Temporal lobe (tissue), 4 donors: ENCODE measurements at places on chromosomes 5 and 9. TPM values are rescaled to one million over a fixed set of nuclear protein-coding genes. Genes with fewer than 3 reads are reported as not detected.

IRGM gene
- not detected for total RNA-seq

ELOVL7 gene
- total RNA-seq, result 3.9 TPM

ESM1 gene
- 0.49 TPM for total RNA-seq

TTC33 gene
- total RNA-seq, result 47.9 TPM

SPATA6L gene
- total RNA-seq, result 9.1 TPM

ZDHHC11B gene
- 3.9 TPM for total RNA-seq

FAM221B gene
- total RNA-seq, result not detected

C5orf58 gene
- total RNA-seq, result not detected

ADGRV1 gene
- 150 TPM for total RNA-seq

WDR5 gene
- total RNA-seq, result 20.2 TPM

C9orf153 gene
- total RNA-seq, result 0.25 TPM

PSD2 gene
- 31.2 TPM for total RNA-seq

CDO1 gene
- total RNA-seq, result 62.7 TPM

GARIN3 gene
- total RNA-seq, result not detected

ZFP37 gene
- total RNA-seq, result 21.9 TPM

AP3B1 gene
- 24.8 TPM for total RNA-seq

ADGRD2 gene
- total RNA-seq, result 0.25 TPM

FOXD4L6 gene
- not detected for total RNA-seq

MORN5 gene
- 1.7 TPM for total RNA-seq

GOLGA1 gene
- total RNA-seq, result 15.7 TPM

RASEF gene
- 0.25 TPM for total RNA-seq

TSSK1B gene
- total RNA-seq, result not detected

PCDHB16 gene
- 6.4 TPM for total RNA-seq

HSD17B3 gene
- total RNA-seq, result 0.25 TPM

SHISAL2B gene
- 0.49 TPM for total RNA-seq

GPR150 gene
- 0.25 TPM for total RNA-seq

AGXT2 gene
- total RNA-seq, result not detected

PCA3 gene
- total RNA-seq, result 0.49 TPM

IFNK gene
- not detected for total RNA-seq

ZNF169 gene
- total RNA-seq, result 6.9 TPM

FRMPD1 gene
- 0.49 TPM for total RNA-seq

ICE1 gene
- total RNA-seq, result 39.3 TPM

EFNA5 gene
- total RNA-seq, result 17.0 TPM

ROR2 gene
- 0.74 TPM for total RNA-seq

SLC25A48 gene
- 1.2 TPM for total RNA-seq

ABLIM3 gene
- 13.3 TPM for total RNA-seq

SLC45A2 gene
- total RNA-seq, result 0.49 TPM

TBCA gene
- 63.7 TPM for total RNA-seq

RGS7BP gene
- total RNA-seq, result 7.6 TPM

IL12B gene
- not detected for total RNA-seq
